ENCODE measurements at places on chromosomes 4 and X.

GRCh38 chr4:80409809-80410208 is 74.3 kb downstream of the CFAP299 start:
- no peak for DNase-seq

DNA sequence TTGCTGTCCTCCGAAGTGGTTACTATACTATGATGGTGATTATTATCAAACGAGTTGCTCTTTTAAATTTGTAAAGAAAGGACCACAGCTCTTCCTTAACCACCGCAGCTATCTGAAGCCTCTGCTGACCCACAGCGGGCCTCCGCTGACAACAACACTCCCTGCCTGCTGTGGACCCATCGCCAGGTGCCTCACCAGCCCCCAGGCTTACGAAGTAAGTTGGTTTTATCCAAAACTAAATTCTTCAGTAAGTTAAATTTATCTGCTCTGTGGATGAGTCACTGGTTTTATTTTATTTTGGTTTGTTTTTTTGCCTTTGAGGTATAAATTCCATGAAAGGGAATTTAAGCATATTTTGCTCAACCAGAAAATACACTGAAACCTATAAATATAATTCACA is 54.7 kb downstream of the SLC9A6 start:
- DNase-seq, result no peak

- DNase-seq, result peak; percentile 37
Measured at GRCh38 chr4:1711571-1712215, 426 bp downstream of the SLBP start.

DNA sequence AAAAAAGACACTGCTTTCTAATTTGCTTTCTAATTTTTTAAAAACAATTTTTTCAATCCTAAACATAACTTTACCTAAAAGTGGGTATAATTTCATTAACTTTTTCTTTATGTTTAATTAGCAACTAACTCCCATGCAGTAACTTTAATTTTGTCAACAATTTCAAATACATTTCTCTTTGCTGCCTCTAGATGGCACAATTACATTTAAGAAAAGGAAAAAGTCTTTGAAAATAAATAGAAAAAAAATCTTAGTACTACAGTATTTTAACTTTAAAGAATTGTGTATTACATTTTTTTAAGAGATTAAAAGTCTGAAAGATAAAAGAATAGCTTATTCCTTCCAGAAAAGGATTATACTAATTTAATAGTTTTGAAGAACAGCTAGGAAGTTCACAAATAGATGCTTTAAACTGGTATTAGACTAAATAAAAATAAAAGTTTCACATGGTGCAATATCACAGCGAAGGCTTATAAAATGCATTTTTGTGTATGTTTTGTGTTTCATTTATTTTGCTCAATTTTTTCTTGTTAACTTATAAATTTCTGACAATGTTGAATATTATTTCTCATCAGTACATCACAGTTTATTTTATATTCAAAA is 105.1 kb downstream of the ADGRA3 start:
- DNase-seq, result no peak

DNA sequence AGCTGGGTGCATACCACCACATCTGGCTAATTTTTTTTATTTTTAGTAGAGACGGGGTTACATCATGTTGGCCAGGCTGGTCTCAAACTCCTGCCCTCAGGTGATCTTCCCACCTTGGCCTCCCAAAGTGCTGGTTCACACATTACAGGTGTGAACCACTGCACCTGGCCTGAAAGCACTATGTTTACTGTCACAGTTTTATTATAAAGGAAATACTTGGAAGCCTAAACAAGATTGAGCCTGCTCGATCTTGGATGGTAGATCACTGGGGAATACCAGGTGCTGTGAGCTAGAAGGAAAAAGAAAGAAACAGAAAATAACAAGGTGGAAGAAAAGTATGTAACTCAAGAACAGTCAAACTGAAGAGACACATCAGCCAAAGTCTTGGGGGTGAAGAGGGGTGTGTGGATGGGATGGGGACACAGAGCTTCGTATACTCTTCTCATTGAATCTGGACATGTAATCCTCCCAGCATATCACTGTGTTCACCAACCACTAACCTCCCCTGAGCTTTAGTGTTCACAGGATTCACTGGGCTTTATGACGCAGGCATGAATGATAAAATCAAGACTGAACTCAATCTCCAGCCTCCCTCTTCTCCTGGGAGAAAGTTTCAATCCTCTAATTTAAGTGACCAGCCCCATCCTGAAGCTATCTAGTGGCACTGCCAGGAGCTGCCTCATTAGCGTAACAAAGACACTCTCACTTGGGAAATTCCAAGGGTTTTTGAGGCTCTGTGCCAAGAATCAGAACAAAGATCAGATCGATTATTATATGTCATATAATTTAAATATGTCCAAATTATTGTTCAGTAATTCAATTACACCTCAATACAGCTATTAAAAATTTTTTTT is 40.9 kb downstream of the PDS5A start:
- no peak for DNase-seq

All from stimulated activated naive CD4-positive, alpha-beta T cell (primary cell).